Naive thymus-derived CD8-positive, alpha-beta T cell (primary cell): ENCODE measurements at places on chromosomes 7 and 10.

DNA sequence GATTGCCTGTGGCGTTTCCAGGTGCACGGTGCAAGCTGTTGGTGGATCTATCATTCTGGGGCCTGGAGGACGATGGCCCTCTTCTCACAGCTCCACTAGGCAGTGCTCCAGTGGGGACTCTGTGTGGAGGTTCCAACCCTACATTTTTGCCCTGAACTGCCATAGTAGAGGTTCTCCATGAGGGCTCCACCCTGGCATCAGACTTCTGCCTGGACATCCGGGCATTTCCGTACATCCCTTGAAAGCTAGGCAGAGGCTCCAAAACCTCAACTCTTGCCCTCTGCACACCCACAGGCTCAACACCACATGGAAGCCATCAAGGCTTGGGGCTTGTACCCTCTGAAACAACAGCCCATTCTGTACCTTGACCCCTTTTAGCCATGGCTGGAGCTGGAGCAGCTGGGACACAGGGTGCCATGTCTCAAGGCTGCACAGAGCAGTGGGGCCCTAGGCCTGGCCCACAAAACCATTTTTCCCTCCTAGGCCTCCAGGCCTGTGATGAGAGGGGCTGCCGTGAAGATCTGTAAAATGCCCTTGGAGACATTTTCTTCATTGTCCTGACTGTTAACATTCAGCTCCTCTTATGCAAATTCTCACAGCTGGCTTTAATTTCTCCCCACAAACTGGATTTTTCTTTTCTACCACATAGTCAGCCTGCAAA, 10.0 kb upstream of the FGL2 start:
- no peak for DNase-seq

GRCh38 chr10:60970526-60970925, 26.5 kb upstream of the RHOBTB1 start:
- no peak for DNase-seq

- DNase-seq, result no peak
These were observed 178.3 kb upstream of the PRR15 start for GRCh38 chr7:29385214-29385814.

GRCh38 chr10:78407009-78407711, 373.5 kb downstream of the RPS24 start:
- DNase-seq, result peak; percentile 48

- DNase-seq, result no peak
These were observed 5.0 kb upstream of the TACR2 start for GRCh38 chr10:69421611-69422308.

GRCh38 chr10:100600218-100600617, 64.5 kb downstream of the HIF1AN start:
- no peak for DNase-seq
